ENCODE measurements at places on chromosomes 12 and 14.

GRCh38 chr14:50121486-50121885 is 5.1 kb upstream of the VCPKMT start:
- DNase-seq = no peak

GRCh38 chr12:120225852-120226640 is 25.1 kb upstream of the RPLP0 start:
- DNase-seq = no peak

DNA sequence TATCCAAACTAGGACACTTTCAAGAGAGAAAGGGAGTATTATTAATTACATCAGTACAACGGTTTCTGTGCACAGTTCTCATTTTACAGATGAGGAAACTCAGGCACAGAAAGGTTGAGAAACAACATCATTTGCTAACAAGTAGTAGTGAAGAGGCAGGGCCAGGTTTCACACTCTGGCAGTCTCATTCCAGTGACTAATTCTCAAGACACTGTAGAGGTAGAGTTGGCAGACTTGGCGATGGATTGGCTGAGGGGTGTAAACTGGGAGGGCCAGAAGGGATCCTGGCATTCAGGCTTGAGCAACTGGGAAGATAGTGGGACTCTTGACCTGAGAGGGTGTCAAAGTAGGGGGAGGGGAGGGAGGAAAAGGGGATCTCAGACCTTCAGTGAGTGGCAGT is 73.8 kb upstream of the BDKRB2 start:
- DNase-seq = no peak

GRCh38 chr12:127278351-127278750 is 988.6 kb upstream of the TMEM132C start:
- DNase-seq = no peak

- no peak for DNase-seq
Observed at GRCh38 chr12:12779529-12779928, 5.9 kb upstream of the APOLD1 start.

- DNase-seq = no peak
Observed at GRCh38 chr12:75969768-75970167, 61.8 kb downstream of the PHLDA1 start.

GRCh38 chr14:54366736-54367735 is 29.8 kb upstream of the CDKN3 start:
- DNase-seq = no peak

DNA sequence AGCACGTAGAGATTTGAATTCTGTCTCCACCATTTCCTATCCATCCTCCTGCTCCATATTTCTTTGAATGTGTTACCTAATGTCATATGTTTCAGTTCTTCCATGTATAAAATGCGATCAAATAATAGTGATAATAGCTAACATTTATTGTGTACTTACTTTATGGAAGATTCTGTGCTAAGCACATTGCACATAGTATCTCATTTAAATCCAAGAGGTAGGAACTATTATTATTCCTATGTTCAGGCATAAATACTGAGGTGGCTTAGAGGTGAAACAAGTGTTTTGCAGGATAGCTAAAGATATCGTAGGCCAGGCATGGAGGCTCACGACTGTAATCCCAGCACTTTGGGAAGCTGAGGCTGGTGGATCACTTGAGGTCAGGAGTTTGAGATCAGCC is 17.5 kb upstream of the AICDA start:
- DNase-seq = no peak

DNA sequence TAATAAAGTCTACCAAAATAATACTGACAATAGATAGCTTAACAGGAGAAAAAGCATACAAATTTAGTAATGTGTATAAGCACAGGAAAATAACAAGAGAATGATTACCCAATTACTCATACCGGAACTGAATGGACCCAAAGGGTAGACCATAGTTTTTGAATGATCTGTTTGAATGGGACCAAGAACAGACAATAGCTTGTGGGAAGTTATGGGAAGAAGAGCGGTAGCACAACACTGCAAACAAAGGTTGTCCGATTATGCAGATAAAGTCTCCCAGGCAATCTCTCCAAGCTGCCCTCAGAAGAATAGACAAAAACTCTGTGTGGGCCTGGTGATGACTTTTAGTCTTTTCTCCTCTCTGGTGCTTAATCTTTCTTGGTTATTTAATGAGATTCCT is 96.6 kb upstream of the NEDD1 start:
- no peak for DNase-seq

- no peak for DNase-seq
Observed at GRCh38 chr14:43005807-43006206, 1399.1 kb downstream of the LRFN5 start.

DNA sequence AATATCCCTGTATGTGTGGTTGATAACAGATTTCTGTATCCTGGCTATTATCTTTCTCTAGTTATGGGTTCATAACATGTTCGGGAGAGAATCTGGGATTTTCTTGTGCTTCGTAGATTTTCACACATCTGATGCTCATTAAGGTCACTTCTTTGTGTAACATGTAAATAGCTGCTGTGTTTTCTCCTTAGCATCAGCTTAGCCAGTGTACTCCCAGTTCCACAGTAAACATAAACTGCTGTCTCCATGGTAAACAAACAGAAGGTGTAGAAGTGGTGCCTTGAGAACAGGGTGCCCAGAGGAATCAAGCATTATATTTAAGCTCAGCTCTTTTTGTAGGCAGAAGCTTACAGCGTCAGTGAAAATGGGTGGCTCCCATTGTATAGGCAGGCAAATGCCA is 88.0 kb downstream of the ANO6 start:
- no peak for DNase-seq

GRCh38 chr12:19428246-19428645 is 11.0 kb upstream of the AEBP2 start:
- DNase-seq = no peak

DNA sequence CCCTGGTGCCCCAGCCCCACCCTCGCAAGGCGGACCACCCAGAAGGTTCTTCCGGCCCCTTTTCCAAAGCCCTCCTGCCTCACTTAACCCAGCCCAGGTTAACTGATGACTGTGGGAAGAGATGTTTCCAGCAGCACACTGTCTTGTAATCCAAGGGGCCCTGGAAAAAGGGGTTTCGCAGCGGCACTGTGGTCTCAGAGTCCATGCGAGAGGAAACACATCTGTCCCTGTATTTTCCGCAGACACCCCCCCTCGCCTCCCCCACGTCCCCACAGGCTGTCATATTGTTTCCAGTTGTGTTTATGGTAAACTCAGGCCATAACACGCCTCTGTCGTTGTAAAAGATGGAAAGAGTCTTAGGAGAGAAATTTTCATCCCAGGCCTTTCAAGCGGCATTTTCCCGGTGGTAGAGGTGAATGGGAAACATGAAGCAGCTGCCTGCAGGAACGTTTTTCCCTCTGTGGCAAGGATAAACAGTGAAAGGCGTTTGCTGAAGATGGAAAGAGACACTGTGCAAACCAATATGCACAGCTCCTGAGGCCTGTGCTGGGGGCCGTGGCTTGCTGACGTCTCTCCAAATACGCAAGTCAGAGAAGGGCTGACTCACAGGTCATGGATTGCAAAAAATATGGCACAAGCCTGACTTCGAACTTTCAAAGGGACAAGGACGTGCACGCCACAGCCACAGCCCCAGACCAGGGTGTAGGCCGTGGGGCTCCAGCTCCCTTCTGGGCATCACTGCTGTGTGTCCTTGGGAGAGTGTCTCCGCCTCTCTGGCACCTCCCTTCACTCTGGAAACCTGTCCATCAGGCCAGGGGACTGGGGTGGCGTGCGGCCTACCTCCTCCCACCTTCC is 22.5 kb upstream of the FZD10 start:
- DNase-seq = no peak

GRCh38 chr12:93121729-93122488 is 192.8 kb upstream of the EEA1 start:
- no peak for DNase-seq

DNA sequence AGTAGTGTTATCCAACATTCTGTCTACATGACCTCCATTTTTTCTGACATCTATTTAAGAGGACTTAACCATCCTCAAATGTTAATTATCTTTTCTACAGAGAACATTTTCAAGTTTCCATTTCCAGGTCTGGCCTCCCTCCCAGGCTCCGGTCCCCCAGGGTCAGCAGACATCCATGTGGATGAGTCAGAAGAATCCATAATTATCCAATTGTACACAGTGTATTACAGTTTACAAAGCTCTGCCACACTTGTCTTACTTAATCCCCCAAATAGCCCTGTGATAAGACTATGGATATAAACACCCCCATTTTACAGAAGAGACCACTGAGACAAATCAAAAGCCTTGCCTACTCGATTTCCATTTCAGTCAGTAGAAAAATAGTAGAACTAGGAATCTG is 65.0 kb downstream of the SLC8A3 start:
- no peak for DNase-seq

DNA sequence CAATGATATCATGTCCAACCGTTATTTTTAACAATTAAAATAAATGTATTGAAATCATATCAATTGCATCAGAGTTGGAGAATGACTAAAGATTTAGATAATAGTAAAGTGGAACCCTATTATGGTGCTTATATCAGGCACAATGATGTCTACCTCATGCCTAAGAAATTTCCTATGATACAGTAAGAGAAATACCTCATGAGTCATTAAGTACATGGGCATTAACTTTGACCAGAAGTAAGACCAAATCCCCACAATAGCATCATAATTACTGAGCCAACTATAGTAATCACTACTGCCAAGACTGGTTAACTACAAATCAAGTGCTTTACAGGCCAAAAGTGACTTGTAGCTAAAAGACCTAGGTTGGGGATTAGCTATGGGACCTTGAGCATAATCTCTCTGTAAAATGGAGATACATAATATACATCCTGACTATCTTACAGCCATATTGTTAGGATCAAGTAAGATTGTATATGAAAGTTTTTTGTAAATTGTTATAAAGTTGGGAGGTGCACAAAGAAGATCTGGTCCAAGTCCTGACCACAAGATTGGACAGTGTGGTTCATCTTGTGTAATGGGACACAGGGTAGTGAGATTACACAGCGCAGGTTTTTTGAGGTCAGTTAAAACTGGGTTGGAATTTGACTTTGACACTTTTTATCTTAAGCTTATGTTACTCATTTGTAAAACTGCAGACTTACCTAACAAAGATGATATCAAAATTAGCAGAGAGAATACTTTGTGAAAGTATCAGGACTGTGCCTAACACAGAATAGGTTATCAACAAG is 60.5 kb downstream of the ERGIC2 start:
- DNase-seq = no peak

DNA sequence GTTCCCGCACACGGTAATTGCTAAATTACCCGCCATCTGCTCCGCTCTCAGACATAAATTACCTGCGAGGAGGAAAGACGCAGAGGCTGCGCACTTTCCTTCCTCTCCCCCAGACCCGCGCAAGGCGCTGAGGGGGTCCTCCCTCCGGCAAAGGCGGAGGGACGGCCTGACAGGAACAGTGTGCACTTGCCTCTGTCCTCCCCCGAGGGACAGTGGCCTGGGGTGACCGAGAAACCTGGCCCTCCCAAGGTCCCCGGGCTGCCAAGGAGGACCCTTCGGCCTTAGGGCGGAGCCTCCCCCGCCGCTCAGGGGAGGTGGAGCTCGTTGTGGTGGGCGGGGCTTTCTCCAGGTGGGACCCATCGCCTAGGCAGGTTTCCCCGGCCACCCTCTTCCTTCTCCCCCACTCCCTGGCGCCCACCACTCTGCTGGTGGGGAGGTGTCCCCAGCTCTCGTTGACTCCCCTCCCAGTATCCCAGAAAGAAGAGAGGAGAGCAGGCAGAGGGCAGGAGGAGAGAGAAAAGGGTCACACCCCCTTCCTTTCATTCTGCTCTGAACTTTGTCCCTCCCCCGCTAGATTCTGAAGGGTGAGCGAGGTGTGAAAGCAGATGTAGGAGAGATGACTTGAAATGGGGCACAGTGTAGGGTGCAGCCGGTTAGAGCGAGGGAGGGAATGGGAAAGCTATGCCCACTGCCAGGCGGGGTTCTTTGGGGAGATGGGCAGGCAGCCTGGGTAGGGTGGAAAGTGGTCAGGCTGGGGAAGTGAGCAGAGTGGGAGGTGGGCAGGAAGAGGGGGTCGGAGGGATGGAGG is 11.4 kb upstream of the CALCOCO1 start:
- DNase-seq = no peak

GRCh38 chr12:4401117-4401516 is 21.6 kb upstream of the FGF23 start:
- DNase-seq = no peak

DNA sequence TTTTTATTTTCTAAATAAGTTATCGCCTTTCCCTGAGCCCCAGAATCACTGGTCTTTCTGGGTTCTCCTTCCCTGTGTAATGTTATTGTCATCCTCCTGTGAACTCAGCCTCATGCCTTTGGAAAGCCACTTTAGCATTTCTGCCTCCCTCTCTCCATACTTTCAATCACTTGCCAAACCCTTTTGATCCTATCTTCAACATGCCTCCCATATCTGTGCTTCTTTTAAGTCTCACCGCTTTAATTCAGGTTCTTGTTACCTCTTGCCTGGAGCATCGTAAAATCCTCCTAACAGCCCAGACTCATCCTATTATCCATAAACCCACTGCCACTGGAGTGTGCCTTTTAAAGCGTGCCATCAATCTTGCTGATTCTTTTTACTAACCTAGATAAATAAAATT is 321.8 kb downstream of the BMP4 start:
- no peak for DNase-seq

- no peak for DNase-seq
Observed at GRCh38 chr14:53912021-53912420, 44.6 kb downstream of the BMP4 start.

DNA sequence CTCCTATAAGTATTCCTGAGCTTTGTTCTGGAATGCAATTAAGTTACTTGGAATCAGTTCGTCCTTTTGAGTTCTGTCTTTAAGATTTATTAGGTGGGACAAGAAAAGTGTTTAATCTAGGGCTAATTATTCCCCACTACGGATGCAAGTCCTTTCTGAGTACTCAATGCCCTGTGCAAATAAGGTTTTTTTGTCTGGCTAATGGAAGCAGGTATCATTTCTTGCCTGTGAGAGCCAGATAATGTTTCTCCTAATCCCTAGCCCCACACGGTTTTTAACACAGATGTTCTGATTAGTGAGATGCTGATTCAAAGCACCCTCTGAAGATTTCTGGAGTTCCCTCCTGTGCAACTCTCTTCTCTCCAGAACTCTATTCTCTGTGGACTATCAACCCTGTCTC is 296.6 kb upstream of the PRICKLE1 start:
- no peak for DNase-seq

- DNase-seq = no peak
Observed at GRCh38 chr12:15528666-15529065, 206.4 kb downstream of the PTPRO start.

DNA sequence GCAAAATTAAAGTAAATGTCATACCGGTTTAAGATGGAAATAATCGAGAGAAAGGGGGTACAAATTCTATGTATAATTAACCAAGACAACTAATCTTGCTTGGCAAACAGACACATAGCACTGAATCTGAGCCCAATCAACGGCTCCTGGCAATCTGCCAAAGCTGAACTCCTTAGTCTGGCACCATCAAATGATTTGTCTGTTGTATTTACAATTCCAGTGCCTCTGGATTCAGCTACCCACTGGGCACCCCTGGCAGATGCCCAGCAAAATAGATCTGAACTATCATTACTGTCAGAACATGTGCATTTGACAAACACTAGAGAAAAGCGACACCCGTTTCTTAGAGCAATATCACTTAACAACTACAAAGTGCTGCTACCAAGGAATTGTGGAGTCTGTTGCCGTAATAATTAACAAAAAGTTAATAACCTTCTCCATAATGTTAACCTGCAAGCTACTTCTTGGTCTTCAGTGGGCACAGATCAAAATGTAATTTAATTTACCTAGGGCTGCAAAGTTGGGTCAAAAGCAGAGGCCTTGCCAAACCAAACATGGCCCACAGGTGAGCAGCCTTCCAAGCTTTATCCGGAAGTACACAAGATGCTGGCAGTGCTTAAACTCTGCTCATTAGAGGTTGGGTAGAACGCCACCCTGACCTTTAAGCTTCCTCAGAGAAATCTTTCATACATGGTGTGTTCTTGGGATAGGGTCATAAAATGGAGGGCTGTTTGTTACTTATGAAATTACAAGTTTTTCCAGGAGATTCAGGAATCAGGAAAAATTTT is 7.6 kb downstream of the EGLN3 start:
- DNase-seq = no peak

All from stimulated activated CD4-positive, alpha-beta T cell treated with anti-CD3 and anti-CD28 coated beads, TNF-alpha, amount 100 ng/mL, for 48 hours (primary cell).